Fibroblast of the conjunctiva (primary cell): ENCODE measurements at places on chromosomes 6 and 20.

- DNase-seq: no peak
These were observed 91.9 kb downstream of the RNGTT start for GRCh38 chr6:88871498-88871897.

DNA sequence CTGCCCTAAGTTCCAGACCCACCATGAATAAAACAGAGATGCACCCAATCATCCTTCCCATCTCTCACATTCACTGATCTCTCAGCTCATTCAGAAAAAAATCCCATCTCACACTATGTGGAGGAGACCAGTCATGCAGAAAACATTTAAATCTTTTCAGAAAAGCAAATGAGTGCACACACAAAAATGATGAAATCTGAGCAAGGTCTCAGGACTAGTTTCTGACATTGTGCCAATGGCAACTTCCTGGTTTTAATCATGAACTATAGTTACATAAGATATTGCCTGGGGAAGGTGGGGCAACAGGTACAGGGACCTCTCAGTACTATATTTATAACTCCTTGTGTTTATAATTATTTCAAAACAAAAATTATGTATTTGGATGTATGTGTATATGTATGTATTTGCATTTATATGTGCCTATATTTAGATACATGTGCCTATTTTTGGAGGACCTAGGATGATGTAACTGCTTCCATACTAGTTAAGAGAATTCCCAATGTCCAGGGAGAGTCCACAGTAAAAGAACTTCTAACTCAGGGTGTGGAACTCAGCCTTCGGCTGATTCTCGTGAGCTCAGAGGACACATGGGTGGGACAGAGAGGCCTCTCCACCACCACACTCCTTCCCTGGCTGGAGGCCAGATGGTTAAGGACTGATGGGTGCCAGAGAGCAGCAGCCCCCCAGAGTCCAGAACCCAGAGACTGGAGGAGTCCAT lies 71.7 kb upstream of the MAP3K4 start:
- DNase-seq: peak; percentile 75

DNA sequence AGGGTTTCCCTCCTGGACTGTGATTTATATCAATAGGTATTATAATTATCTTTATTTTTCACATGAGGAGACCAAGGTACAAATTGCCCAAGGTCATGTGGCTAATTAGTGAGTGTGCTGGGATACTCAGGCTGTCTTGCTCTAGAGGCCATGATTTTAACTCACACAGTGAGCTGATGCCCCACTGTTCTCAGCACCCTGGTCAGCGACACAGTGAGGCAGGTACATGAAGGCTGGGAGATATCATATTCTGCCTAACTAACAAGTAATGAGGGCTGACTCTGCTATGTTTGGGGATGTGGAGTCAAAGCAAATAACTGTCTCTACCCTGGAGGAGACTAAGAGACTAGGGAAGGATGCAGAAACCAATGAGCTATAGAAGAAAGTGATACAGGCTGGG lies 501.1 kb downstream of the PTPRT start:
- DNase-seq: no peak

DNA sequence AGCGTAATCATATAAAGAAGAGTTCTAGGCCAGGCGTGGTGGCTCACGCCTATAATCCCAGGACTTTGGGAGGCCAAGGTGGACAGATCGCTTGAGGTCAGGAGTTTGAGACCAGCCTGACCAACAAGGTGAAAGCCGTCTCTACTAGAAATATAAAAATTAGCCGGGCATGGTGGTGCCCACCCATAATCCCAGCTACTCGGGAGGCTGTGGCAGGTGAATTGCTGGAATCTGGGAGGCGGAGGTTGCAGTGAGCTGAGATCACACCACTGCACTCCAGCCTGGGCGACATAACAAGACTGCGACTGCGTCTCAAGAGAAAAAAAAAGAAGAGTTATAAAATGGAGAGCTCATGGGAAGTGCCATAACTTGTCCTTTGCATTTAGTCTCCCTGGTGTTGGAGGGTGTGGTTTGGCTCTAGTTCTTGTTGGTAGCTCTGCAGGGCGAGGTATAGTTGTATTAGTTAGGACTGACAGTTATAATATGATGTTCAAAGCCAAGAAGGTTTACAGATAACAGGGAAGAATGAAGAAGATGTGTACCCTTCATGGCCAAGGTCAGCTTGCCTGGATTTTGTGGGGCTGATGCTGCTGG lies 54.8 kb downstream of the UTRN start:
- DNase-seq: no peak

GRCh38 chr6:28480253-28480932 lies 35.2 kb downstream of the GPX6 start:
- DNase-seq: no peak

- DNase-seq: peak; percentile 28
These were observed 24.6 kb downstream of the MYLK4 start for GRCh38 chr6:2725999-2726567.

DNA sequence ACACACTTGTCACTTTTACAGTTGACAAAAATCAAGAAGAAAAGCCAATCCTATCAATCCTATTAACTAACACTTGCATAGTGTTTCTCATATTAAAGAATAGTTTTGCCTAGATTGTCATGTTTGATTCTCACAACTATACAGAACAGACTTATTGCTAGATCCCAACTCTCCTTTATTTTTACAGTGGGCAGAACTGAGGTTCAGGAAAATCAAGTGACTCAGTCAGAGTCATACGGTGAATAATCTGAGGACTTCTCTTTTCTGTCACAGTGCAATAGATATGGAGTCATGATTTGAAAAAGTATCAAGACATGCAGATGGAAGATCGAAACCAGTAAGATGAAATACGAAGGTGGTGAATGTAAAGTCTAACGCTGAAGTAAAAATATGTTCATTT lies 195.1 kb upstream of the CITED2 start:
- no peak for DNase-seq

GRCh38 chr6:160737934-160738333 lies 35.9 kb downstream of the PLG start:
- DNase-seq: no peak

GRCh38 chr6:43295456-43295855 lies 2.6 kb upstream of the SLC22A7 start:
- DNase-seq: no peak

DNA sequence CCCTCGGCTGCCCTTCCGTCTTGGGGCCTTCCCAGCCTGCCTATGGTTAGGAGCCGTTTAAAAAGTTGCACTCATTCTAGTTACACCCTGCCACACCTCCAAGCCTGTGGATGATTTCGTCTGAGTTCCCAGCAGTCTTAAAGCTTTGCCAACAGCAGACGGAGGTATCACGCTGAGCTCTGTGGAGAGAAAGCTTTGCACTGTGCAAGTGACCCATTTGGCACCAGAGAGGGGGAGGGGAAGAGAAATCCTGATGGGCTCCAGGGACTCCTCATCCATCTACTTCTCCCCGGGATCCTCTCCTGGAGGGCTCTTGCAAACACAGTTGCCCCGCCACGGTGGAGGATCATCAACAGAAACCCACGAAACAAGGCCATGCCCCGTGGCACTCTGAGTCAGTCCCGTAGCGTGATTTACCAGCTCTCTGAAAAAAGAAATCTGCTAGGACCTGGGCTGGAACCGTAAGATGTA lies 98.8 kb upstream of the CITED2 start:
- DNase-seq: peak; percentile 21

DNA sequence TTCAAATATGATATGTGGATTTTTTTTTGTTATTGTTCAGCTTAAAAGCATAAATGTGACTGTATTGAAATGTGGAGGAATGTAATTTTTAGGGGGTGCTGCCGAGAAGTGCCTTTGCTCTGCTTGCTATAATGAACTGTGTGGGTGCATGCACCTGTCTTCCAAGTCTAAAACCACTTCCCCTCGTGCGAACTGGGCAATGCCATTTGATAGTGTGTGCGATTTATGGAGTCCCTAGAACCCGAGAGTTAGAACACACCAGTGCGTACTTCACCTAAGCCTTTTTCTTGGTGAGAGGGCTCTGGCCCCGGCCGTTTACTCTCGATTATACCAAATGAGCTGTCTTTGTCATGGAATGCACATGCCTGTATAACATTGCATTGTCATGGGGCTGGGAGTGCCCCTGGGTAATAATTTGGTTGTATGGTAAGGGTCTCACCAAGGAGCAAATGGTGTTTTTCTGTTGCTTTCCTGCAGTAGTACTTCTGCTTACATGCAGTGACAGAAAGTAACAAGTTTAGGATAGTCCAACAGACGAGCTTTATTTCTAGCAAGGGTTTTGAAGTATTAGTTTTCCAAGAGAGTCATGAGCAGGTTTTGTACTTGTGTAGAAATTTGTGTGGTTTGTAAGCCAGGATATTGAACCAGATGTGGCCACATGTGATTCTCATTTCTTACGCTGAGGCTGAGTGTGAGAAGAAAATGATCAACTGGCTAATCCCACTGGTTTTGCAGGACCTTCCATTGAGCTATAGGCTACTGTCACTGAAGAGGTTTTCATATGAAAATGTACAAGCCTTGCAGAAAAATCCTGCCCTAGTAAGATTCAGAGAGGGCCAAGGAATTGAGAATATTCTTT lies 172.4 kb downstream of the DTNBP1 start:
- DNase-seq: no peak

DNA sequence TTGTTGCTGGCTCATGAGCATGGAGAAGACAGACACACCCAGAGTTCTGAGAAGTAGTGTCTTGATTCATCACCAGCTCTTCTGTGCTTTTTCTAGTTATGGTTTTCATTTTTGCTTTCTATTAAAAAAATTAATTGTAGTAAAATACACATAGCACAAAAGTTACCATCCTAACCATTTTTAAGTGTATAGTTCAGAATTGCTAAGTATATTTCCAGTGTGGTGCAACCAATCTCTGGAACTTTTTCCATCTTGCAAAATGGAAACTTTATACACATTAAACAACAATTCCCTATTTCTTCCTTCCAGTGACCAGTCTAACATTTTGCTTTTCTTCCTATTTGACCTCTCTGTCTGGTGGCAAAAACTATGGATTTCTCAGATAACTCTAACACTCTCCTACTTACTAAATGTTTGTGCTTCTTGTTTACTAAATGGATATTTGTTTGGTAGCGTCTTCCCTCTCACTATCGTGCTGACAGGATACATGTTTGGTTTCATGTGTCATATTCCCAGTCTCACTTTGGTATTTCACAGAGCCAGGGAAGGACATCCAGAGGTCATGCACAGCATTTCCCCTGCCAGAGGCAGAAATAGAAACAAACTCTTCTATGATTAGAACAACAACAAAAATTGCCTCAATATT lies 40.6 kb downstream of the TXLNB start:
- no peak for DNase-seq

- DNase-seq: no peak
These were observed 21.2 kb downstream of the IFNGR1 start for GRCh38 chr6:137197684-137198645.

GRCh38 chr6:53042112-53042511 lies 23.1 kb upstream of the FBXO9 start:
- peak; percentile 78 for DNase-seq

DNA sequence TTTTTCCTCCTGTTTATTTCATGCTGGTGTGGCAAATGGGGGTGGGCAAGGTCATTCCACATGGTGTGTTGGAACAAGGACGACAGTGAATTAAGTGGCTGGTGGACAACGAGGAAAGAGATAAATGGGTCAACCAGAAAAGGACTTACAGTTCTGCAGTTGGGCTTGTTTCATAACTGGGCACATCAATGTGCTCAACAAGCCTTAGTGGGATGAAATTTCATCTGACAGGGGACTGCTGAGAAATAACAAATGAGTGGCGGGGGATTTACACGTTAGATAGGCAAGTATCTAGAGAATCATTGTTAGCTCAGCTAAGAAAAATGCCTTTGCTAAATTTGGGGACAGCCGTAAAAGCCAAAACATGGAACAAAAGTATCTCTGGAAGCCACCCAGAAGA lies 163.6 kb downstream of the NRN1 start:
- DNase-seq: no peak

DNA sequence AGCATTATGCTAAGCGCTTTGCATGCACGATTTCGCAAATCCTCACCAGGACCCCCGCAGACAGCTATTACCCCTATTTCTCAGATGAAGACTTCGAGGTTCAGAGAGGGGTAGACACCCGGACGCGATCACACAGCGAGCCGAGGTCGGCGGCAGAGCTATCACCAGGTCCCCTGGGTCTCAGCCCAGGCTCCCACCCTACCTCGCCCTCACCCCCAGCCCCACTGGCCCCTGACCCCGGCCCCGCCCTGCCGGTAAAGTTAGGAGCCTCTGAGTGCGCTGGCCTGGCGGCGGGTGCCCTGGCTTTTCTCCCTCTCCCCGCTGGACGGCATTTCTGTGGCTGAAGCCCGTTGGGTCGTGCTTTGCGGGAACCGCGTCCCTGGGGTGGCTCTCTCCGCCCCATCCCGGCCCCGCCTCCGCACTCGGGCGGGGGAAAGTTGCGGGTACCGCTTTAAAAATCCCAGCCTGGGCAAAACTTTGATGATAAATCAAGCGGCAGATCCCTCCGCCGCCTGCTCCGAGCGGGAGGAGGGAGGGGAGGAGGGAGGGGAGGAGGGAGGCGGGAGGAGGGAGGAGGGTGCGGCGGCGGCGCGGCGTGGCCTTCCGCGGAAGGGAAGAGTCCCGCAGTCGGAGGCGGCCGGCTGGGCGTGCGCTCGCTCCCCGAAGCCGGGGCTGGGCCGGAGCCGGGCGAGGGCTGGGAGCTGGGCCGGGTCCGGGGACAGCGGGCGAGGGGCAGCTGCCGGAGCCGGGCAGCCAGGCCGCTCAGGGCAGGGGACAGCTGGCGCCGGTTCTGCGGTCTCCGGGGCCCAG lies at the start of gene VSTM2L:
Gene VSTM2L, plus strand, starts transcription at position 624 of the 810 bp plus-strand sequence. CDS start 224 bp downstream, outside the sequence.
- peak; percentile 13 for DNase-seq

DNA sequence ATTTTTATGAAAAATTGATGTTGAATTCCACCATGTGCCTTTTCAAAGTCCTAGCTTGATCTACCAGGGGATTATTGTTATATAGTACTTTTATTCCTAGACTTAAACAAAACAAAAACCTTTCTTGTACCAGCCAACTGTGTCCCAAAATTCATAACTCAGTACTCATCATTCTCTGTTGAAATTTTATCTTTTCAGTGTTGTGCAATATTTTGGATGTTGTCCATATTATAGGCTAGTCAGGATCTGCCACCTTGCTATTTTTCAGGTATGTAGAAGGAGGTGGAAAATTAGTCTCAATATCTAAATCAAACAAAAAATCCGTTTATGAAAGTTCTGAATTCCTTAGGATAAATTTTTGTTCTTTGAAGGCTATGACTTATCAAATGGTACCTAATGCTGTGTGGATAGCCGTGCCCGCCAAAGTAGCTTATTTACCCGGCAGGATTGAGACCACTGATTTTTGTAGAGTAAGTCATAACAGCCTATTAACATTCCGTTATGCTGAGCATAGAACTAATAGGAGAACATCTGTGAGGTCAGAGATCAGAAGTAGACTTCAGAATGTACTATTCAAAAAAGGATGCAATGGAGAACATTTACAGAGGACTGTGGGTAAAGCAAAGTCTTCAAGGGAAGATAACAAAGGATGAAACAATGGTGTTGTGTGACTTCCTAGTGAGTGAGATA lies 304.7 kb downstream of the SOX4 start:
- DNase-seq: no peak
